ENCODE measurements at places on chromosomes 3 and 15. TPM values are rescaled to one million over a fixed set of nuclear protein-coding genes. Genes with fewer than 3 reads are reported as not detected.

SLC22A13 gene
- total RNA-seq = not detected

CFAP100 gene
- total RNA-seq = not detected

LRRC31 gene
- total RNA-seq = not detected

ZNF860 gene
- 3.7 TPM for total RNA-seq

CPB1 gene
- total RNA-seq = not detected

PPP2R3A gene
- 10.5 TPM for total RNA-seq

RPS17 gene
- 5,187 TPM for total RNA-seq

FGF12 gene
- 0.31 TPM for total RNA-seq

TFDP2 gene
- 45.6 TPM for total RNA-seq

IL17RC gene
- 29.7 TPM for total RNA-seq

ITIH4 gene
- total RNA-seq = 1.7 TPM

LRRC34 gene
- 2.3 TPM for total RNA-seq

GOLGA8M gene
- not detected for total RNA-seq

PAK6 gene
- 21.0 TPM for total RNA-seq

INAFM2 gene
- total RNA-seq = 14.7 TPM

NAA80 gene
- total RNA-seq = 16.7 TPM

CDCP1 gene
- 155 TPM for total RNA-seq

SLCO3A1 gene
- total RNA-seq = 10.5 TPM

PIGX gene
- total RNA-seq = 25.8 TPM

SLC38A3 gene
- not detected for total RNA-seq

SLC28A1 gene
- total RNA-seq = not detected

ETV5 gene
- total RNA-seq = 33.8 TPM

UCN2 gene
- total RNA-seq = 6.1 TPM

RAD51 gene
- total RNA-seq = 15.0 TPM

RTP1 gene
- total RNA-seq = not detected

HRG gene
- not detected for total RNA-seq

RARRES1 gene
- total RNA-seq = not detected

FES gene
- total RNA-seq = 1.9 TPM

ARMC8 gene
- total RNA-seq = 18.4 TPM

GPR149 gene
- total RNA-seq = not detected

RNF13 gene
- 51.4 TPM for total RNA-seq

ACTL6A gene
- 54.9 TPM for total RNA-seq

GLDN gene
- total RNA-seq = not detected

BLOC1S6 gene
- total RNA-seq = 28.6 TPM

SLC51B gene
- not detected for total RNA-seq

GPR27 gene
- total RNA-seq = 0.08 TPM

OR5H1 gene
- total RNA-seq = not detected

CRABP1 gene
- total RNA-seq = not detected

TMEM266 gene
- total RNA-seq = not detected

ECE2 gene
- total RNA-seq = not detected

MYL3 gene
- total RNA-seq = not detected

SLC24A5 gene
- not detected for total RNA-seq

HYKK gene
- total RNA-seq = 4.1 TPM

ADAMTS17 gene
- total RNA-seq = 0.86 TPM

MEGF11 gene
- not detected for total RNA-seq

GDPGP1 gene
- 7.5 TPM for total RNA-seq

PLSCR5 gene
- total RNA-seq = not detected

FAM81A gene
- 0.04 TPM for total RNA-seq

MKRN2 gene
- 25.1 TPM for total RNA-seq

CCRL2 gene
- not detected for total RNA-seq

THBS1 gene
- 1,084 TPM for total RNA-seq

SECISBP2L gene
- total RNA-seq = 9.7 TPM

ESYT3 gene
- 1.5 TPM for total RNA-seq

CCDC9B gene
- total RNA-seq = 8.0 TPM

Data from hair follicular keratinocyte (primary cell).